ENCODE measurements at places on chromosomes 2 and 18.
A peak's percentile ranks its signal among the peaks of the same experiment; 100 is the strongest.

DNA sequence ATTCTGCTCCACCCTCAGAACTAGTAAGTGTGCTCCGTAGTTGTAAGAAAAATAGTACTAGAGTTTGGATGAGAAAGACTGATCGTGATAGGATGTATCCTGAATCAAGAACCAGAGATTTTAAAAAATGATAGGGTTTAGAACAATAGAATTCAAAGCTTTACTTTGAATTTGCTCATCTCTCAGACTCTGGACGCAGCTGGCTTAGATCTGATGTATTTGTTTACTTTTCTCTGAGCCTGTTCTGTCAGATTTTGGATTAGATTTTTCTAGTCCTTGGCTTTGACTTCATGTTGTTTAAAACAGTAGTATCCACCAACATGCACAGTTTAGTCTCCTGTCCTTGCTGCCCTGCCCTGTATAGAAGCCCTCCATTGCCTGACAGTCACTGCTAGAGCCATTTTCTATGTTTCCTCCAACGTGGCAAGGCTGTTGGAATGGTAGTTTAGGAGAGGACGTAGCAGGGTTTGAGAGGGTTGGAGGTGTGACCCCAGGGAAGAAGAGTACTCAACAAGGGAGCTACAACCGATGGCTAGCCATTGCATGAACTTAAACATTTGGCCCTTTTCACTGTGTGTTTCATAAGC is 92.4 kb downstream of the MYO3B start:
- DNase-seq, result no peak

GRCh38 chr2:231706731-231707624 is 1.3 kb upstream of the PTMA start:
- peak; percentile 92 for DNase-seq

- no peak for DNase-seq
Observed at GRCh38 chr2:85248773-85249509, 78.8 kb downstream of the TGOLN2 start.

DNA sequence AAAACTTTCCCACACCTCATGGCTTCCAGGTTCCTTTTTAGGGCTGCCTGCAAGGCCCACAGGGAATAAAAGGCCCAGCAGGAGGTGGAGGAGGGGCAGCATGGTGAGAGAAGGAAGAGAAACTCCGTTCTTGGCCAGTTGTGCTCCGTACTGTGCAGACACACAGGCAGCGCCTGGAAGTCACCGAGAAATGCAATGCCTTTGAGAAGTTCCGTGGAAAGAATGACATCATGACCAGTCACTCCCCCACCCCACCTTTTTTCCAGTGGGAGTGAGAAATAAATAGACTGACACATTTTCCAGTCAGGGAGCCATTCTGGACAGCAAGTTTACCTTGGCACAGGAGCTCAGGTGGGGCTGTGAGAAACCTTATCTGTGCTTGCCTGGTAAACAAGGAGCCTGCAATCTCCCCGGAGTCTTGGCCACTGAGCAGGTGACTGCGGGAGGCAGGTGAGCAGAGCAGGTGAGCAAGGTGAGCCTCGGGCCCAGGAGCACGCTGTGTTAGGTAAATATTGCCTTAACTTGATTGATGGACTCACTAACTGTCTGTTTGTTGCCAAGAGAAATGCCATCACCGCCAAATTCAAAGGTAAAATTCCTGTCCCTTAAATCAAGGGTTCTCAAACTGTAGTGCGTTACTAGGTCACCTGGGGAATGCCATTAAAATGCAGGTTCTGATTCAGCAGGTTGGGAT is 13.5 kb upstream of the LBH start:
- peak; percentile 74 for DNase-seq

GRCh38 chr2:126676221-126677175 is 20.5 kb downstream of the GYPC start:
- no peak for DNase-seq

GRCh38 chr2:168730344-168730743 is 72.1 kb upstream of the NOSTRIN start:
- DNase-seq, result no peak

GRCh38 chr2:37871456-37872191 is 53.5 kb upstream of the RMDN2 start:
- DNase-seq, result no peak

DNA sequence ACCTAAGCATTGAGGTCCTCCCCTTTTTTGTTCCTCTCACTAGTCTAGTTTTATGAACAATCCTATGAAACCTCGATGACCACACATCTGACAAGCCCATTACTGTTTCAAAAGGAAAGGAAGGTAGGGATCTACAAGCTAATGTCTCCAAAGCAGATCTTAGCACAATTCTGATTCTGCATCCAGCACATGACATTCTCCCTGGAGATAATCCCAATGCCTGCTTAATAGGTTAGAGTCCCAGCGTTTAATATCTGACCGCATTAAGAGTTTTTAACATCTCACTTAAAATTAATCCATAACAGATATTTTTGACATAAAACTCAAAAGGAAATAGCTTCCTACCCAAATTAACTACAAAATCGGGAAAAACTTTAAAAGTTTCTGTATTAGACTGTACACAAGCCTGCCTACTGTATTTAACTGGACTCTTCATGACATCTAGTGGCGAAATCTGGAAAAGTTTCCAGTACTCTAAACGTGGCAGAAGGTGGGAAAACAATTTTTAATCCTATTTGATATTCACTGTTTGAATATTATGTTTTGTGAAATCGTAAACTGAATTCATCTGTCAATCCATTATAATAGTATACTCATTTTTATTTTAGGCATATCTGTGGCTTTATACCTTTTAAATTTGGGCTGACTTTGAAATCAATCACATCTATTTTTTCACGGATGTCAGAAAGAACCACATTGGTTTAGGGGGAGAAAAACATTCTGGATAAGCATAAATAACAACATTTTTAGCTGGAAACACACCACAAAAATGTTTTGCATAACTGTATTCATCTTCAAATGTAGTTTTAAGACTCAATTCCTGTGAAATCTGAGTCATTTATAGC is 62.4 kb downstream of the TXNL1 start:
- DNase-seq, result peak; percentile 40

DNA sequence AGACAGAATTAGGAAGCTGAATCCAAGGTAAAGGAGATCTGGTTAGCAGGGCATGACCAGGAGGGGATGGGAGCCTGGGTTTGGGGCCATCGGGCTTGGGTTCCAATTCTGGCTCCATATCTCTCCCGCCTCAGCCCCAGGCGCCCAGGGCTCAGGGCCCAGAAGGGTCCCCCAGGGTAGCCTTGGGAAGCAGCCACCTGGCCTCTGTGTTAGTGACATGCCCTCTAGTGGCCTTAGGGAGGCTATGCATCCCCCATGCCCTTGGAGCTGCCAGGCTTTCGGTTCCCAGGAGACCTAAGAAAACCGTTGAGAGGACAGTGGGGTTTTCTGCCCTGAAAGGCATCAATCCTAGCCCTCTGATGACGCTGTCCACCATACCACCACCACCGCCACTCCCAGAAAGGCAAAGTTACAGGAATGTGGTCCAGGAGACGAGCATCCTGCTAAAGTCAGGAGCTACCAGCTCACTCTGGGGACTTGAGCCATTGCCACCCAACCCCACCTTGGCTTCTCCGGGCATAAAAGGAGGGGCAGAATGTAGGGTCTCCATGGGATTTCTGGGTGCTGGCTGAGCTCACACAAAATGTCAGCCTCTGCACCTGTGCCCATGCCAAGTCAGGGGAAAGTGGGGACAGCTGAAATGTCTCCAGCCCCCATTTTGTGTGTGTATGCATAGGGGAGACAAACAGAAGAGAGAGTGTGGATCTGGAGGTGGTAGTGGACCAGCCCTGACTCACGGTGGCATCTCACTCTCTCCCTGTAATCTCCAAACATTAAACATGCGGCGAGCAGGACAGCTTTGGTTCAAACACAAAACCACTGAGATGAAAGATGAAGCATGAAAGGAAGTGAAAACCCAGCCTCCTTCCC is 56.5 kb downstream of the EMX1 start:
- DNase-seq, result no peak

- DNase-seq, result no peak
Observed at GRCh38 chr2:77631007-77631406, 108.8 kb upstream of the LRRTM4 start.

DNA sequence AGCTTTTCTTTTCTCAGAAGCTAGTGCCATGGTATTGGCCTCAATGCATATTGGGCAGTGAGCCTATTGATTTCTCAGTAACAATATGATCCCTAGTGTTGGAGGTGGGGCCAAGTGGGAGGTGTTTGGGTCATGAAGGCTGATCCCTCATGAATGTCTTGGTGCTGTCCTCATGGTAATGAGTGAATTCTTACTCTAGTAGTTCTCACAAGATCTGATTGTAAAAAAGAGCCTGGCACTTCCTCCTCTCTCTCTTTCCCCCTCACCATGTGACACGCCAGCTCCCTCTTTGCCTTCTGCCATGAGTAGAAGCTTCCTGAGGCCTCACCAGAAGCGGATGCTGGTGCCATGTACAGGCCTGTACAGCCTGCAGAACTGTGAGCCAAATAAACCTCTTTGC is 12.8 kb upstream of the TBC1D8 start:
- DNase-seq, result no peak

- no peak for DNase-seq
Observed at GRCh38 chr2:9638532-9638931, 7.7 kb upstream of the YWHAQ start.

- DNase-seq, result no peak
Observed at GRCh38 chr18:35028536-35028935, 12.7 kb upstream of the MAPRE2 start.

DNA sequence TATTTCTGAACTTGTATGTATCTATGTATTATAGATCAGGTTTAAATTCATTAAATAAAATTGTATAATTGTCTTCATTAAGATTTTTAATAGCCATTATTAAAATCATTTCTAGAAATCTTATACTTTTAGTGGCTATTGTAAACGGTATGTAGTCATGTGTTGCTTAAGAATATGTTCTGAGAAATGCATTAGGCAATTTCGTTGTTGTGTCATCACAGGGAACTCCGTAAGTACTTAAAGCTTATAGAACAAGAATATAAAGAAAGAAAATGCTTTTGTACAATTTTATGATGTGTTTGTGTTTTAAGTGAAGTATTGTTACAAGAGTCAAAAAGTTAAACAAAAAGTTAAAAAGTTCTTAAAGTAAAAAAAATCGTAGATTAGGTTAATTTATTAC is 765.8 kb downstream of the METTL4 start:
- no peak for DNase-seq

- DNase-seq, result no peak
Observed at GRCh38 chr2:143725400-143725799, 596.2 kb downstream of the ARHGAP15 start.

Data from NCI-H2107 (cell line).